ENCODE measurements at places on chromosomes 7 and 10.

DNA sequence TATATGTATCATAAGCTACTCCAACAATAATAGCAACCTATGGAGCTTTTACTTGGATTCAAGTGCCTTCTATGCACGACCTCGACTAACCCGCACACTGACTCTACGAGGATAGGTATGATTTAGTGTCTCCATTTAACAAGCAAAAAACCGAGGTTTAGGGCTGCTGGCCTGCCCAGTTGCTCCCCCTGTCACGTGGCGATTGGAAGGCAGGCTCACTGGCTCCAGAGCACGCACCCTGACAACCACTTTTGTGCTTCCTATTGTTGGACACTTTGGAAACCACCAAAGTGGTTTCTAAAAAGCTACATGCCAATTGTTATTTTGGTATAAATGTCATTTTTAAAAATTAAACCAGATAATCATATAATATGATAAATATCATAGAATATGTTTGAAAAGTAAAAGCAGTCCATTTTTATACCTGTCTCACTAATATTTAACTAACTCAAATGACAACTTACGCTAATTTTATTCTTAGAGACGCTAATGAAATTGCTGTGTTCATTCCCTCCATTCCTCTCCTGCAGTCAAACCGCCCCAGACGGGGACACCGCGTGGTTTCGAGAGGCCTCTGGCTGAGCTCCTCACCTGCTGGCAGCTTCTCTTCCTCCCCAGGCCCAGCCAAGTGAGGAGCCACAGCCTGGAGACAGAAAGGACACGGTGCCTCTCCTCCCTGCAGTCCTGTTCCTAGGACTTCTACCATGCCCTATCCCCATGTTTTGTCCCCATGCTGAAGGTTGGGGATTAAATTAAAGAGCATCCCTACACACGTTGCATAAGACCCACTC, 22.2 kb upstream of the RHEB start:
- DNase-seq, result no peak

- DNase-seq, result no peak
These were observed 83.9 kb upstream of the UNC5B start for GRCh38 chr10:71128311-71128980.

- DNase-seq, result no peak
These were observed 175.8 kb downstream of the TRIL start for GRCh38 chr7:28782362-28782761.

GRCh38 chr7:126489874-126490273, 762.9 kb downstream of the GRM8 start:
- DNase-seq, result no peak

DNA sequence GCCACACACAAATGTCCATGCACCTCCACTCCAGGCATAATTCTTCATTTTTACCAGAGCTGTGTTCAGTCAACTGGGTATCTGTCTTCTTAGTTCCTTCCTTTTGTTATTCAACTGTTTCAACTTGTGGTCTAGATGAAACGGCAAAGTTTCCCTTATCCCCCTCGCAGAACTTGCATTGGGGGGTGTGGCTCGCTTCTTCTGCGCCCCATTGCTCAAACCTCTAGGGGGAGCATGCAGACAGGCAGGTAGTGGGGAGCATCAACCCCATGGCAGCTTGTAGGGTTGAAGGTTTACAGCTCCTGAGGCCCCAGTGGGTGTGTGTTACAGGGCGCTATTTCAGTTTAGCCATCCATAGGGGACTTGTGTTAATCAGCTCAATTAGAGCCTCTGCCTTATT, 38.3 kb upstream of the COBL start:
- DNase-seq, result no peak

DNA sequence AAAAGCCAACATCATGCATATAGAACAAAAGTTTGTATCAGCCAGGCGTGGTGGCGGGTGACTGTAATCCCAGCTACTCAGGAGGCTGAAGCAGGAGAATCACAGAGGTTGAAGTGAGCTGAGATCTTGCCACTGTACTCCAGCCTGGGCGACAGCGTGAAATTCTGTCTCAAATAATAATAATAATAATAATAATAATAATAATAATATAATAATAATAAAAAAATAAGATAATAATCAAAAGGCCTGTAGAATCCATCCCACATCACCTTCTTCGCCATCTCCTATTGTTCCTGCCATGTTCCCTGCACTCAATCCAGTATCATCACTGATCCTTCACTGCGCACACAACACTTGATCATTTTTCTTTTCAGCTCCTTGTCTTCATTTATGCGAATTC, 619.3 kb upstream of the ADARB2 start:
- DNase-seq, result no peak

DNA sequence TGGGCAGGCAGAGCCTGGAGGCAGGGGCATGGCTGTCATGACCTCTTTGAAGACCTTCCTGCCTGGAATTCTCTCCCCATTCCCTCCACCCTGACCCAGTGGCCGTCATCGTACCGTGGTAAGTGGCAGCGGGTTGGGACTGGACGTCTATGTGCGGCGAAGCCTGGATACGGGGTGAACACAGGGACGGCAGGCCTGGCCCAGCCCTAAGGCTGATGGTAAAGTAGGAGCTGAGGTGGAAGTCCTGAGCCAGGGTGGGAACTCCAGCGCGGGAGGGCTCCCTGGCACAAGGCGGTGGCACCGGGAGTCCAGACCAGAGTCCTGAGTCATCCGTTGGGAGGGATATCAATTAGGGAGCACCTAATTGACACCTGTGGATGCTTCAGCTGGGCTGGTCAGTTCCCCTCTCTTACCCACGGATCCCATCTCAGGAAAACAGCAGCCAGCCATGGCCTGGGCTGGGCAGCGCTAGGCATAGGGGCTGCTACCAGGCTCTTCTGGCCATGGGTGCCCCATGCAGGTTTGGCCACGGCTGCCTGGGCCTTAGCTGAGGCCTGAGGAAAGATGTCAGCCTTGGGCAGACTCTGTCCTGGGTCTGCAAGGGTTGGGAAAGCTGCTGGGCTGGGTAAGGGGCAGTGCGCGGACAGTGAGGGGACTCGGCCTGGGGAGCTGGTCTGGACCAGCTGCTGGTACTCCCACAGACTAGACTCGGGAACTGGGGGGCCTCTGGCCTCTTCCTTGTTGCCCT, 3.3 kb downstream of the PPIF start:
- DNase-seq, result no peak

- DNase-seq, result no peak
These were observed 361.1 kb upstream of the SHH start for GRCh38 chr7:156173346-156173745.

- DNase-seq, result no peak
These were observed 203.3 kb downstream of the CACNB2 start for GRCh38 chr10:18343573-18343972.

DNA sequence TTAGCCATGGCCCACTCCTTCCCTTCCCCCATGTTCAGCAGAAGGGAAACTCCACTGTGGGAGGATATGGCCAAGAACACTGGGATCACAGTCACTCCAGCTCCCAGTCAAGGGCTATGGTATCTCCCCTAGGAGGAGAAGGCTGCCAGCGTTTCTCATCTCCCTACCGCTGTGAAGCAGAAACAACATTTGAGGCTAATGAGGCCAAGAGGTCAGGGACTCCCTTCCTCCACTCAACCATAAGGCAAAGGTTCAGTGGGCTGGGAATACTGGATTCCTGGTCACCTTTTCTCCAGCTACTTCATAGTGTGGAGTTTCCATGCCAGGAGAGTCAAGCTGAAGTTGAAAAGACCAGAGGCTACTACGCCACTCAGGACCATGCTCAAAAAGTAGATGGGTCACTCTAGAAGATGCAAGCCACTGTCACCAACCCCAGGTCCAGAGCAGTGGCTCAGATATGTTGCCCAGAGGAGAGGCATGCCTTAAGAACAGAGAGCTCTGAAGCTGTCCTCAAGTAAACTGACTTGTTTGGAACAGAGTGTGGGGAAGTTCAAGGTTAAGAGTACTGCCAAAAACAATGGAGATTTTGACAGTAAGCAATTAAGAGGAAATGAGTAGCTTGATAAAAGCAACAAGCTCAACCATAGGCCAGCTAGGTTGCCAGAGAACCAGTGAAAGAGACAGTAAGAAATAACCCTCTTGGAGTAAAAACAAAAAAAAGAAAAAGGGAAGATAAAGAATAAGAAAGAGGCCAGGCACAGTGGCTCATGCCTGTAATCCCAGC, 3.8 kb upstream of the TMEM140 start:
- DNase-seq, result no peak

GRCh38 chr7:95511716-95512260, 26.0 kb downstream of the ASB4 start:
- peak; percentile 71 for DNase-seq

DNA sequence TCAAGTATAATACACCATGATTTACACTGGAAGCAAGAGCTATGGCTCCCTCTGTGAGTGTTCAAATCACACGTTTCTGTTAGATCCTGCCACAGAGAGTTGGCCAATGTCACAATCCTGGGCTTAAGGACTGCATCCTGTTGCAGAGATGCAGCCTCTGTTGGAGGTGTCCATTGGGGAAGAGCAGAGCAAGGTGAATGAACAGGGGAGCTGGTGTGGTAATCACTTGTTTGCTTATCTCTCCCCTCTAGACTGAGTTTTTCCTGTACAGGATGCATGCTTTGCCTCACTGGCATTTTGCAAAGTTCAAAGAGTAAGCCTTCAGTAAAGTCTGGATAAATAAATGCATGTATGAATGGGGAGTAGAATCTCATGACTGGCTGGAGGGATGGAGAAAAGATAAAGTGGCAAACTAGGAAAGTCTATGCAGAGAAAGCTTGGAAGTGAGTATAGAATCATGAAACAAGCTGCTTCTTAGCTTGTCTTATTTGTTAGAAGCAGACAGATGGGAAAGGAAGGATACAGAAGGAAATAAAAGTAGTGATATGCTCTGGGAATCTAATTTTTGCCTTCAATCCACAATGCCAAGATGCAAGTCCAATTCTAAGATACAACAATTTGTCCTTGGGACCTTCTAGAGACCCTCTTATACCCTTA, 605.9 kb downstream of the KCNMA1 start:
- no peak for DNase-seq

- no peak for DNase-seq
These were observed 236.7 kb upstream of the ETV1 start for GRCh38 chr7:14226126-14226525.

DNA sequence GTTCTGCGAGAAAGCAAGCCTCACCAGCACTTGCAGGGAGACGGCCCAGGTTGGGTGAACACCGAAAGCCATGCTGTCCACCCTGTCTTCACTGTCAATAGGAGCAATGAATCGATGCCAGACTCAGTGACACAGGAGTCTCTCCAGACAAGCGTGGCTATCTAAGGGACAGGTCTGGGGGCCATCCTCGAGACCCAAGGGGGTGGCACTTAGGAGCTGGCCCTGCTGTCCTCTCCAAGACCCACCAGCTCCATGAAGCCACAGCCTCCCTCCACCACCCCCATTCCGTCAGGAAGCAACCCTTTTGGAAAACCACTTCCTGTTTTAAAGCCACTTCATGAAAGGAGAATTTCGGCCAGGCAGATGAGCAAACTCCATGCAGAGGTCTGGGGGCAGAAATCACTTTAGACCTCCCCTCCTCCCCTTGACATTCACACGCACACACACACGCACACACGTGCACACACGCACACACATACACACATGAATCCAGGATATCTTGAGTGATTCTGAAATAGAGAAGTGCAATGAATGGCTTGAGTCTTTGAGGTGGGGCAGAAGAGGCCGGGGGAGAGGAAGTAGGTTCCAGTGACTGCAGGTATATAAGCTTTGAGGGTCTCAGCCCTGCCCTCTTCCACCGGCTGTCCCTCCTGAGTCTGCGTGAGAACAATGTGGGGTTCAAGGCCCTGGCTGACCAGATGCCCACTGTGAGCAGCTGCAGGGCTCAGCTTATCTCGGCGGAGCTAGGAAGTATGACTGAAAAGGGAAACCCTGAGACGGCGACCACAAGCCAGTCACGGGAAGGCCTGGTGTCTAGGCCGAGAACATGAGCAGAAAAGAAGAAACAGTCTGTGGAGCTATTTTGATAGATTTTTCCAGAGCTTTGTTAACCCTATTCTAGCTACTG, 25.0 kb downstream of the RGS10 start:
- no peak for DNase-seq

GRCh38 chr10:100654782-100655325, 90.5 kb upstream of the PAX2 start:
- DNase-seq, result peak; percentile 38

- no peak for DNase-seq
These were observed 382.5 kb upstream of the SORCS1 start for GRCh38 chr10:107546986-107547385.

GRCh38 chr10:70135046-70135445, 2.4 kb upstream of the AIFM2 start:
- DNase-seq, result no peak

- DNase-seq, result no peak
These were observed 13.1 kb downstream of the PLCE1 start for GRCh38 chr10:94006591-94007550.

GRCh38 chr10:96324447-96324846, 20.2 kb downstream of the DNTT start:
- DNase-seq, result no peak

DNA sequence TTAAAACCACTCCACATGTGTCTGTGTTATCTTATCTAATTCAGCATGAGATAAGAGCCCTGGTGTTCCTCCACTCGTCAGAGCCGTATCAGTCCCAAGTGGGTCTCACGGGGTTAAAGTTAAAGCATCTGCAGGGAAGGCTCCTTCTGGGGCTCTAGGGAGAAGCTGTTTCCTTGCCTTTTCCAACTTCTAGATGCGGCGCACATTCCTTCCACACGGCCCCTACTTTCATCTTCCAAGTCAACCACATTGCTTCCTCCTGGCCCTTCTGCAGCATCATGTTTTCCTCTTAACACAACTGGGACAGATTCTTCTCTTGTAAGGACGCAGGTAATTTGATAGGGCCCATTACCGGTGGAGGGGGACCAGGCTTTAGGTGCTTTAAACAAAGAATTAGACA, 620.1 kb upstream of the DPP6 start:
- no peak for DNase-seq

DNA sequence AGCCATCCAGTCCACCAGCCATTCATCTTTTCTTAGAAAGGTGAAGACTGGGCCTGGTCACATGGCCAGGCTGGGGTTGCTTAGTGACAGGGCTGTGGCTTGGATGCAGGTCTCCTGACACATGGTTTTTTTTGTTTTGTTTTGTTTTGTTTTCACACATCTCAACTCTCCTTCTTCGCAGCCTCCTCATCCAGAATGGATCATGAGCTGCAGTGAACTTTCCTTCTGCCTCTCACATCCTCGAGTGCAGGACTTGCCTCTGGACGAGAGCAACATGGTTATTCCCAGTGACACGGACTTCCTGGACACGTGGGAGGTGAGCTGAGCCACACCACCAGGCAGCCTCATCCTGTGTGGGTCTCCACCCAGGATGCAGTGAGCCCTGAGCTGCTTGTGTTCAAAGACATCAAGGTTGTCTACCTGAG, 9.5 kb downstream of the AKR1E2 start:
- no peak for DNase-seq

DNA sequence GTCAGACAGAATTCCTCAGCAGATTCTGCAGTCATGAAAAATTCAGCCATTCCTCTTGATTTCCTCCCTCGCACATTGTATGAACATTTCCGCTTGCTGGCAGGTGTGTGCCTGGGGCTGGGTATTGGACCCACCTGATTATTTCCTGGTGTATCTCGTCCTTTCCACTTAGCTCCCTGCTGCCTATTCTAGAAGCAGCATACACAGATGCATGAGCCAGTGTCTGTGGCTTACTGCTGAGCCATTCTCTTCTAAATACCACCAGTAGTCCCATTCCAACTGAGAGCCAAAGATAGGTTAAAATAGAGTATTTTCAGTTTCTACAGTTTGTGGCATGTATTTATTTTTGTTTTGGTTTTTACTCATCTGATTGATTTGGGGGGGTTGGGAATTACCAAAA, 270.1 kb upstream of the AKR1E2 start:
- DNase-seq, result no peak

Data from NCI-H1694 treated with DMSO at 0.1 percent for 48 hours (cell line).